ENCODE measurements at places on chromosomes 12 and 14. TPM values are rescaled to one million over a fixed set of nuclear protein-coding genes. Genes with fewer than 3 reads are reported as not detected.

DNA sequence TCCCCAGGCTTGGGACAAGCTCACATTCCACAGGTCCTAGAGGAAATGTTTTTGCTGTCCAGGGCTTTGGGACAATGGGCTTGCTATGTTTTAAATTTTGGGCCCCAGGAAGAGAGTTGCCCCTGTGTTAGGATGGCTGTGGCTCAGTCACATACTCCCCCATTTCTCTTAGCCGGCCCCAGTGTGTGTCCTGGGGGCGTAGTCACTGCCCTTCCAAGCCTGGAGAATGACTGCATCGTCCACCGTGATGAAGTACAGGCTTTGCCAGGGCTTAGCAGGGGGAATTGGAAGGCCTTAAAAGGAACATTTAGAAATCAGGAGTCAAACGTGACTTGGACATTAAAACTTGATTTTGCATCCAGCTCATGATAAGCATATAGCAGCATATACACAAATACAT lies 293.6 kb downstream of the CACNA1C start:
- peak; percentile 39 for DNase-seq

- DNase-seq = no peak
Measured at GRCh38 chr12:75177997-75178396, 31.6 kb downstream of the KCNC2 start.

- DNase-seq = no peak
Measured at GRCh38 chr12:97790281-97790680, 327.7 kb downstream of the RMST start.

- no peak for DNase-seq
Measured at GRCh38 chr14:21109377-21110138, 8.7 kb downstream of the TMEM253 start.

GRCh38 chr14:34254571-34254970 lies 207.5 kb downstream of the SPTSSA start:
- DNase-seq = no peak

The MON2 gene
- total RNA-seq = 144 TPM

DNA sequence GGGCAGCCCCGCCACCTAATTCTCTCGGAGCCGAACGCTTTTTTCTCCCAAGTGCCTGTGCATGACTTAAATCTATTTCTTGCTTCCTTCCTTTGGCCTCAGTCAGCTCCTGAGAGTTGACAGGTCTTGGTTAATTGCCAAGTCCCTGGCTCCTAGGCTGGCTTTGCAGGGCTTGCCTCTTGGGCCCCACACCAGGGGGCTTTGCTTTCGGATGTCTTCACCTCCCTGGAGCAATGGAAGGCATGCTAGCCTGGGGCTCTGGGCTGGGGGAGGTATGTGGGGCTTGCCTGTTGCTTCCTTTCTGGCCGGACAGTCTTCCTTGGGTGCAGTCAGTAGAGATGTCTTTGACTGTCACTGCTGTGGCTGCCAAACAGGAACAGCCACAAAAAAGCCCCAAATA lies 2.2 kb upstream of the KRT80 start:
- no peak for DNase-seq

The CFAP54 gene
- total RNA-seq = 3.5 TPM

DNA sequence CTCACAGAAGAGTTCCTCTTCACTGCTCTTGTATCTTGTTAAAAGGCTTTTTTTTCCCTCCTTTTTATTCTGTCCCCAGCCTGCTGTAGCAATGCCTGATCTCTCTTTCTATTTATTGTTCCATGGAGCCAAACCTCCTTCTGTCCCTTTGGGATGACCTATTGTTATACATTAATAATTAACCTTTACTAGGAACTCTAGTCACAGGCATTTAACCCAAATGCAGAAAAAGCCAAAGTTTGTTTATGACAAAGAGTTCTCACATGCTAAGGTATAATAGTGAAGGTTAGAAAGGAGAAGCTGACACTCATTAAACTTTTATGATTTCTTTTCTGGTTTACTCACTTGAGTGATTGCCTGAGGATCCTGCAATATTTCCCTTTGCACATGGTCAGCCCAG lies 535.8 kb downstream of the NRXN3 start:
- DNase-seq = no peak

The BRI3BP gene
- total RNA-seq = 19.4 TPM

- no peak for DNase-seq
Measured at GRCh38 chr12:128542844-128543243, 275.9 kb downstream of the TMEM132C start.

- no peak for DNase-seq
Measured at GRCh38 chr12:116454950-116455447, 104.2 kb upstream of the MAP1LC3B2 start.

The SLCO1B1 gene
- not detected for total RNA-seq

The IRAK3 gene
- 4.7 TPM for total RNA-seq

DNA sequence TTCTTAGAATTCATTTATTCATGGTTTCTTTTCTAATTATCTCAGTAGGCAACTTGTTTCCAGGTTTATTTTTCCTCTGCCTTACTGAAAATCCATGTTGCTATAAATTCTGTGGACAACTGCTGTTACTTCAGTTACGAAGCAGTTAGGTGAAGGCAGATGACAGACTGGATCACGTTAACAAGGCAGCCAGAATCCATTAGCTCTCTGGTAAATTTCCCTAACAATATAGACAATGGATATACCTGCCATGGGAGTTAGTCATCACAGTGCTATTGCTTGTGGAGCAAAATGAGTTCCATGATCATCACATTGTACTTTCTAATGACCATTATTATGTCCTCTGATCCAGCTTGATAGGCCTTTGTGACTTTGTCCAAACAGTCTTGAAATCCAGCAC lies 291.5 kb downstream of the NELL2 start:
- DNase-seq = no peak

- no peak for DNase-seq
Measured at GRCh38 chr12:113077859-113078255, 21.3 kb downstream of the DTX1 start.

The GALNT16 gene
- total RNA-seq = 0.58 TPM

GRCh38 chr14:103522649-103523574 lies at the start of gene CKB:
TSS of gene CKB (minus strand) at chr14:103522830. CDS start at chr14:103522493, 337 bp downstream.
- DNase-seq = peak; percentile 79

DNA sequence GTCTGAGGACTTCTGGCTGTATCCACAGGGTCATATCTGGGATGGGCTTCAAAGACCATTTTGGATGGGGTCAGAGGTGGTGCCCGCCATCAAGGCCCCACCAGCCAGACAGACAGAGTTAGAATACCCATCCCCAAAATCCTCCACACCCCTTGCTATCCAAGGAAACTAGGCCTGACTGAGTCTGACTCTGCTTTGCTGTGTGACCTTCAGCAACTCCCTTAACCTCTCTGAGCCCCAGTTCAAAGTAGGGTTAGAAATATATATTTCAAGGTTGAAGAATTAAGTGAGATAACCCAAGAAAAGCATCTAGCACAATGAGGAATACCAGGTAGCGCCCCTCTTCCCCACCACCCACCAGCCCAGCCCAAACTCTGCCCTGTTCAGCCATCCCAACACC lies 20.3 kb downstream of the BCL11B start:
- DNase-seq = no peak

DNA sequence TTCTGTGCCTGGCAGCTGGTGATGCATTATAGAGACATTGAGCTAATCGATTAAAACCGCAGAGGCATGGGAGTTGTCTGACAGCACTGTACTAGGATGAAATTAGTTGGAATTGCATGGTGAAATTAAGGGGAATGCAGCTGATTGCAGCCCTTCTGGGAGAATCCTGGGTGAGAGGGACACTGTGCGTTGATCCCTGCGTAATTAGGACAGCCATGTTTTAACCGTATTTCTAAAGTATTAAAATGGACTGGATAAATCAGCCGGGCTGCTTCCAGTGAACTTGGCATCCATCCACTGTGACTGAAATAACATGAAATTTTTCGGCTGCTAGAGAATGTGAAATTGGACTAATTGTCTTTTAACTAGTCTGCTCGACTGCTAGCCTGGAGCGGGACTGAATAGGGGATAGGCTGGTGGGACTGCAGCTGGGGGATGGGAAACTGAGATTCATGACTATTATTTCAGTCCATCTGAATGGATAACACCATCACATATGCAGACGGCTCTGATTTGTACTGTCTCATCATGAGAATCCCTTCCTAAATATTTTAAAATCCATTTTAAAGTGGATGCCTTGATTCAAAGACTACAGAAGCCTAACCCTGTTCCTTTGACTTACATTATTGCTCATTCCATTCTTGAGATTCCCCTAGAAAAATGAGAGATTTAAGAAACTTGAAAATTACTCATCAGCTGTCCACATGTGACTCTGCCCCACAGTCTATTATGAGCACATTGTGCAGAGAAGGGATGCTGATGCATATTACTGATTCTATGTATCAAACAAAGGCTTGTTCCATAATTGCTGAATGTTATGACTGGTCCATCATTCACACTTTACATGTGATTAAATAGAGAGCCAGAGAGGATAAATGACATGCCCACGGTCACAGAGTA lies 343.9 kb downstream of the NPAS3 start:
- DNase-seq = peak; percentile 34

All from stomach (tissue), 19 donors.